ENCODE measurements at places on chromosomes 7 and 10. TPM values are rescaled to one million over a fixed set of nuclear protein-coding genes. Genes with fewer than 3 reads are reported as not detected.

DNA sequence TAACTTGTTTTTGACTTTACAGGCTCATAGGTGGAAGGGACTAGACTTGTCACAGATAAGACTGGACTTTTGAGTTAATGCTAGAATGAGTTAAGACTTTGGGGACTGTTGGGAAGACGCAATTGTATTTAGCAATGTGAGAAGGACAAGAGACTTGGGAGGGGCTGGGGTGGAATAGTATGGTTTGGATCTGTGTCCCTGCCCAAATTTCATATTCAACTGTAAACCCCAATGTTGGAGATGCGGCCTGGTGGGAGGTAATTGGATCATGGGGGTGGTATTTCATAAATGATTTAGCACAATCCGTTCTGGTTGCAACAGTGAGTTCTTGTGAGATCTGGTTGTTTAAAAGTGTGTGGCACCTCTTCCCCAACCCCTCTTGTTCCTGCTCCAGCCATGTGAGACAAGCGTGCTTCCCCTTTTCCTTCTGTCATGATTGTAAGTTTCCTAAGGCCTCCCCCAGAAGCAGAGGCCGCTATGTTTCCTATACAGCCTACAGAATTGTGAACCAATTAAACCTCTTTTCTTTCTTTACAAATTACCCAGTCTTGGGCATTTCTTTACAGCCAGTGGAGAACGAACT lies 22.6 kb downstream of the RNF216 start:
- no peak overlapping the region for H3K27ac ChIP-seq
- H3K4me3 ChIP-seq, result no peak overlapping the region
- H3K36me3 ChIP-seq, result peaks cover 14% of the 10 kb centered on the region
- H3K4me1 ChIP-seq, result peaks cover 7% of the 10 kb centered on the region

Gene SLC18A3
- not detected for total RNA-seq

- H3K27me3 ChIP-seq, result no peaks in the 10 kb centered on the region
- no peaks in the 10 kb centered on the region for H3K36me3 ChIP-seq
- no peak overlapping the region for H3K27ac ChIP-seq
- no peak overlapping the region for H3K4me3 ChIP-seq
- peak; percentile 18 for DNase-seq
- peaks cover 4% of the 10 kb centered on the region for H3K4me1 ChIP-seq
Observed at GRCh38 chr10:4475827-4476490, 350.0 kb upstream of the AKR1E2 start.

- no peaks in the 10 kb centered on the region for H3K4me1 ChIP-seq
- H3K4me3 ChIP-seq, result no peak overlapping the region
- no peak for DNase-seq
Observed at GRCh38 chr7:20514364-20514763, 101.1 kb upstream of the ABCB5 start.
